ENCODE measurements at places on chromosomes 5 and 9. TPM values are rescaled to one million over a fixed set of nuclear protein-coding genes. Genes with fewer than 3 reads are reported as not detected.

- no peak for DNase-seq
Observed at GRCh38 chr5:9889511-9889910, 259.4 kb upstream of the TAS2R1 start.

The GALNT12 gene
- 75.9 TPM for total RNA-seq

- peak; percentile 39 for DNase-seq
Observed at GRCh38 chr9:127721391-127721821, 5.5 kb downstream of the TTC16 start.

GRCh38 chr5:141095263-141095641 lies 837 bp downstream of the PCDHB2 start:
- no peak for DNase-seq

GRCh38 chr9:13967438-13967837 lies 346.5 kb downstream of the NFIB start:
- DNase-seq = no peak

DNA sequence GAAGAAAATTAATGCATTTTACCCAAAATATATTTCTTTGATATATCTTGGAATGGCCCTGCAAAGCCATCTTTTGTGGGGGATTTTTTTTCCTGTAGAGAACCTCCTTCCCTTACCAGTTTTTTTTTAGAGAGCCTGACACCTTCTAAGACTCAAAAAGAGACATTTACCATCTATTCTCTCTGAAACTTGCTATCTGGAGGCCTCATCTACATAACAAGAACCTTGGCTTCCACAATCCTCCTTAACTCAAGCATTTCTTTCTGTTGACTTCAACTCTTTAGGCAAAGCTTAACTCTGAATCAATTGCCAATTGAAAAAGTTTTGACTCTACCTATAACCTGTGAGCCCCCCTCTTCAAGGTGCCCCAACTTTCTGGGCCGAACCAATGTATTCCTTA lies 6.2 kb downstream of the SLC45A2 start:
- no peak for DNase-seq

DNA sequence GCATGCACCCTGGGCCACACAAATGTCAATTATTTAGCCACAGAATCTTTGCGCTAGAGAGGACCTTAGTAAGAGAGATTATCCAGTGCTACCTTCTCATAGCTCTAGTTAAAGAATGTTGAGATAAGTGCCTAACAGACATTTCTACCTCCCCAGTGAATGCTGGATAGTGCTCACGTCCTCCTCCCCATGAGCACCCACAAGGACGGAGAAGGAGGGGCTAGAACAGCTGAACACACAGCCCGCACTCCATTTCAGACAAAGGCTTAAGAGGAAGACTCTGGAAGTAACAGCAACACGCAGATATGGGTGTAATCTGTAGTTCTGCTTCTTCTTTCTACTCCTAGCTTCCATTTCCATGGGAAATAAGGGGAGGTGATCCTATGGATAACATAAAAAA lies 120.5 kb downstream of the FEM1C start:
- DNase-seq = no peak

The PRRX2 gene
- 3.0 TPM for total RNA-seq
